ENCODE measurements at places on chromosomes 2 and 18.

- DNase-seq: no peak
Measured at GRCh38 chr18:54616220-54616848, 25.3 kb downstream of the DYNAP start.

DNA sequence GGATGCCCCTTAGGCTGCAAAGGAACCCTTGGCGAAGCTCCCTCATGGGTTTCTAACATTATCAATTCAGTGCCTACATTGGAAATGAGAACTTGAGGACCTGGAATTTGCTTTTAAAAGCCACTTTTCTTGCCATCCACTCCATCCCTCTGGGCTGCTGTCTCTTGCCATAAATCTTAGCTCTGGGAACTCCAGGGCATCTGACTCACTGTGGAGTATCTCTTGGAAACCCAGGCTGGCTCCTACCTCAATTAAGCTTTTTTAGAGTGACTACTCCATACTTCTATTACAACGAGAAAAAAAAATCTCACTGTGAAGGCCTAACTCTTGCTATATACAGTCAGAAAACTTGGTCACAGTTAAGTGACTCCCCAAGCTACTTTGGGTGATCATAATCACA lies 227.2 kb upstream of the SETBP1 start:
- no peak for DNase-seq

DNA sequence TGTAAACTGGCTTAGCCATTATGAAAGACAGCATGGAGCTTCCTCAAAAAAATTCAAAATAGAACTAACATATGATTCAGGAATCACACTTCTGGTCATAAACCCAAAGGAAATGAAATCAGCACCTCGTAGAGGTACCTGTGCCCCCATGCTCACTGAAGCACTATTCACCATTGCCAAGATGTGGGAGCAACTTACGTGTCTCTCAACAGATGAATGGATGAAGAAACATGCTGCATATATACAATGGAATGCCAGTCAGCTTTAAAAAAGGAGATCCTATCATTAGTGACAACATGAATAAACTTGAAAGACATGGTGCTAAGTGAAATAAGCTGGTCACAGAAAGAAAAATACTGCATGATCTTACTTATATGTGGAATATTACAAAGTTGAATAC lies 8.2 kb downstream of the SCTR start:
- no peak for DNase-seq

- no peak for DNase-seq
Measured at GRCh38 chr18:44844486-44844885, 163.8 kb downstream of the SETBP1 start.

DNA sequence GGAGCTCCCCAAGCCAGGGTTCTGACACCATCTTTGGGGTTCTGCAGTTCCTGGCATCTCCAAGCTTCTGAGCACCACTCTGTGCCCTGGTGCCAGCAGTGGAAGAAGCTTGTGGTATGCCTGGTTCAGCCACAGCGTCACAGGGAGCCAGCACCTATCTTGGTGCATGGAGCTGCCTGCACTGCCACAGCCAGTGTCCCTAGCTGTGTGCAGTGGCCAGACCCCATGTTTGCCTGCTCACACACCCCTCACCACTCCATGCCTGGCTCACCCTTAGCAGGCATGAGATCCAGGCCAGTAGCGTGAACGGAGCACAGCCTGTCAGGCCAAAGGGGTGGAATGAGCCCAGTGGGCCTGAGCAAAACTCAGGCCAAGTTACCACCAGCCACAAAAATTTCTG lies 290.2 kb upstream of the LRATD1 start:
- DNase-seq: no peak

DNA sequence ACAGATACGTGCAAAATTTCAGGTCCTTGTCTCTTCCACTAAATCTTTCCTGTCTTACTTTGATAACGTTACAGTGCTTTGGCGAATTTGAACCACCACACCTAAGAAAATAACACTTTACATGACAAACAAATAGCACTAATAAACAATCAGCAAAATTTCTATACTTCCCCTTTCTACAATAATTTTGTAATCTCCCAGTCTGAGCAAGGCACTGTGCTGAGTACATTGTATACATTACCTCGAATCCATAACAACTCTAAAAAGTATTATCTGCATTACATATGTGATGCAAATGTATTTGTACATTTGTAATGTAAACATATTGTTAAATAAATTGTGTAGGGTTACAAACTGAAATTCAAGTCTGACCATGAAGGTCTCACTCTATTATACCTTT lies 49.9 kb downstream of the RTN4 start:
- DNase-seq: no peak

DNA sequence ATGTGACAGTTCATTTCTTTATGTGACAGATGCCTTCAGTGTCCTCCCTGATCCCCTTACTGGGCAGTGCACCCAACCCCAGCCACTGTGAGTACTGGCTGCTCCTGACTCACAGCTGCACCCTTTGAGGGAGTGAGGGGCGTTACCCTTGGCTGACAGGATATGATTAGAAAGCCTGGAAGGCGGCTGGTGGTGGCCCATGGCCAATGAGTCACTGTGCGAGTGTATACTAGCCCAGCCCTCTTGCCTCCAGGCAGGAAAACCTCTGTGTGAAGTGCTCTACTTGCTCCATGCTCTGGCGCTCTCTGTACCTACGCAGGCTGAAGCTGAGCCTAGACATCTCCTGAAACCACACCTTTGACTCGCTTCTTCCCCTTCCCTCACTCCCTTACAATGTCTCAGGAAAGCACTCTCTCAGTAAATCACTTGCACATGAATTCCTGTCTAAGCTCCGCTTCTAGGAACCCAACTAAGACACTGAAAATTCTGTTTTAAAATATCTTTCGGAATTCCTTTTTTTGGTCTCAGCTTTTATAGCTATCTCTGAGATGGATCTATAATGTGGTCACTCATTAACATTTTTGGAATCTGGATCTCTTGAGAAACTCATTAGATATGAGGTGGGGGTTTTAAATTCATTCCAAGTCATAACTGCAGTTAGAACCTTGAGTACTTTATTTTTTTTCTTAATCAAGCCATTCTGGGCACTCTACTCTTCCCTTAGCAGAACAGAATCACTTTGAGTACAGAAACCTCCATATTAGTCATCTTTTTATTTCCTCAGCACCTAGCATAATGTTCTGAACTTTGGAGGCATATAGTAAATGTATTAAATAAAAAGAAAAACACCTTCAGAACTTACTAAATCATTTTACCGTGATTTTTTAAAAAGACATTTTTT lies 25.3 kb upstream of the STAM2 start:
- no peak for DNase-seq

- no peak for DNase-seq
Measured at GRCh38 chr2:36173760-36174404, 181.7 kb upstream of the CRIM1 start.

DNA sequence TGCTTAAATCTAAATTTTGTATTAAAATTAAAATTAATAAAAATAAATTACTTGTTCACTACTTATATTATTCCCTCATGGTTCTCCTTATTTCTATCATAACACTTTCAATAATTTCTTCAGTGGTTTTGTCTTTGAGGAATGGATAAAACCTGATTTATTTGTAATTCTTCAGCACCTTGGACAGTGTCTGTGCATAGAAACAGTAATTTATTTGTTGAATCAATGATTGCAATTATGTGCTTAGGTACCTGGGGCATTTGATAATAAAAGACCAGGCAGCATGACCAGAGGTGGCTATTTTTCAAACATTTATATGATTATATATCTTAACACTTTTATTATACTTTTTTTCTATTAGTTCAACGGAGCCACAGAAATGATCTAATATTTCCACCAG lies 1062.7 kb downstream of the DSC3 start:
- no peak for DNase-seq

- no peak for DNase-seq
Measured at GRCh38 chr2:65790676-65790935, 358.2 kb upstream of the SPRED2 start.

All from WERI-Rb-1 (cell line).